Stimulated activated CD8-positive, alpha-beta memory T cell treated with anti-CD3 and anti-CD28 coated beads, Interleukin-4, amount 100 ng/mL, for 1 hour (primary cell): ENCODE measurements at places on chromosomes 7 and 10.

DNA sequence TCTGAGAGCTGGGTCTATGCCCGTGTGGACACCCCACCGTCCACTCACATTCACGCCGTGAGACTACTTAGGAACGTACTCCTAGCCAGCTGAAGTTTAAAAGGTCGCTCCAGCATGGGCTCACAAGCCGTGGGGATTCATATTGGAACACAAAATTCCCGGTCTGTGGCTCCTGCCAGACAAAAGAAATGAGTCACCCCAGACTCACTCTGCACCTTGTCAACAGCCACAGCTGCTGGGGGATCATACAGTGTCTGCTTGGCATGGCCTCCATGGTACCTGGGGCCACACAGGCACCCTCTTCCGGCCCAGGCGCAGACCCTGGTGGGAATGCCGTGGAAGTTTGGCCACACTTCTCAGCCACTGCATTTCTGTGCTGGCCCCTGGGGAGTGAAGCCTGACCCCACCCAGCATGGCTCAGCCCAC lies 228.4 kb downstream of the DNAJB6 start:
- no peak for DNase-seq

- DNase-seq = no peak
Observed at GRCh38 chr7:128164955-128165670, 76.0 kb upstream of the LEP start.

DNA sequence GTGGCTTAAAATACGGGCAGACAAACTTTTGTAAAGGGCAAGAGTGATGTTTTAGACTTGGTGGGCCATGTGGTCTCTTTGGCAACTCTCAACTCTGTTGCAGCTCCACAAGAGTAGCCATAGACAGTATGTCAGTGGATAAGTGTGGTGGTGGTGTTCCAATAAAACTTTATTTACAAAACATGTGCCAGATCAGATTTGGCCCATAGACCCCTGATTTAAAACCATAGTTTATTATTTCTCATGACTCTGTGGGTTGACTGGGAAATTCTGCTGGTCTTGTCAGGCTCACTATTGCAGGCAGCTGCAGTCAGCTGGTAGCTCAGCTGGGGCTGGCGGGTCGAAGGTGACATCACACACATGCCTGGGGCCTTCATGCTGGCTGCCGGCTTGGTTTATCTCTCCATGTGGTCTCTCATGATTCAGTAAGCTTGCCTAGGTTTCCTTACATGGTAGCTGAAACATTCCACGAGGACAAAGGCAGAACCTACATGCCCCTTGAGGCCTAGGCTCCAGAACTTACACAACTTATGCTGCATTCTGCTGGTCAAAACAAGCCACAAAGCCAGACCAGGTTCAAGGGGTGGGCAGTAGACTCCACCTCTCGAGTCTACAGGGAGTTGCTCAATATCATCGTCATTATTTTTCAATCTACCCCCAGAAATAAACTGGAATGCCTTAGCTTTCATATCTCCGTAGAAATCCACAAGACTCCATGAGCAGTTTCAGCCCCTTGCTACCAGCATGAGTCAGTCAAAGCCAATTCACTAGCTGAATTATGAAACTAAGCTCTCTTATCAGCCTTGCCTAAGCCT lies 245.7 kb downstream of the WDR11 start:
- no peak for DNase-seq

GRCh38 chr7:116570306-116570705 lies 45.5 kb downstream of the CAV1 start:
- no peak for DNase-seq

DNA sequence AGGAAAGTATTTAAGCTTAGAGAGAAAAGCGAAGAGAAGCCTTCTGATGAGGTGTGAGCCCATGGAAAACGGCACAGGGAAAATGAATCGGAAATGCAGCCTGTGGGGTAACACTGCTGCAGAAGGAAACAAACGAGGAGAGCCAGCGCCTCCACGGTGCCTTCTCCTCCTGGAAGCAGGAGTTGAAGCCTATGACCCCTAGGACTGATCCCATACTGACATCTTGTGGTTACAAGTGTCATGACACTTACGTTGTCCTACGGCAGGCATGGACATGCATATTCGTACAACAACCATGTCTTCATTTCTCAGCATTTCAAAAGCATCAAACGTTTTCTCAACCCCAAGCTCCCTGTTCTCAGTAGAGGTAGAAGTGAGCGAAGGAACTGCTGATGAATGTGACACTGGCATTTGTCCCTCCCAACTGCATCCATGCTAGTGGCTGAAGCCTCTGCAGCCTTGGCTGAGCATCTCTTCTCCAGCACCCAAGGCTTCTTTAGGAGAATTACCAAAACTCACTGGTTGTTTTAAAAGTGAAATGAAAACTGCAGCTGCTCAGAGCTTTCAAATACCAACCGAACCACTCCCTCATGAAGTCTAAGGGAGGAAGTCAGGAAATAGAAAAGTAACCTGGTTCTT lies 160.2 kb downstream of the JAZF1 start:
- DNase-seq = no peak

DNA sequence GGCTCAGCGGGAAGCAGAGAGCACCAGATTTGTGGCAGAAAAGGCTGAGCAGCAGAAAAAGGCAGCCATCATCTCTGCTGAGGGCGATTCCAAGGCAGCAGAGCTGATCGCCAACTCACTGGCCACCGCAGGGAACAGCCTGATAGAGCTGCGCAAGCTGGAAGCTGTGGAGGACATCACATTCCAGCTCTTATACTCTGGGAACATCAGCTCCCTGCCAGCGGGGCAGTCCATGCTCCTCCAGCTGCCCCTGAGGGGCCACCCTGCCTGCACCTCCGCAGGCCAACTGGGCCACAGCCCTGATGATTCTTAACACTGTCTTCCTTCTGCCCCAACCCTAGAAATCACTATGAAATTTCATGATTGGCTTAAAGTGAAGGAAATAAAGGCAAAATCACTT lies 18.6 kb downstream of the CWF19L1 start:
- DNase-seq = no peak

GRCh38 chr7:123769371-123769770 lies 20.6 kb upstream of the WASL start:
- DNase-seq = no peak

- no peak for DNase-seq
Observed at GRCh38 chr7:157423348-157423747, 86.5 kb downstream of the DNAJB6 start.

DNA sequence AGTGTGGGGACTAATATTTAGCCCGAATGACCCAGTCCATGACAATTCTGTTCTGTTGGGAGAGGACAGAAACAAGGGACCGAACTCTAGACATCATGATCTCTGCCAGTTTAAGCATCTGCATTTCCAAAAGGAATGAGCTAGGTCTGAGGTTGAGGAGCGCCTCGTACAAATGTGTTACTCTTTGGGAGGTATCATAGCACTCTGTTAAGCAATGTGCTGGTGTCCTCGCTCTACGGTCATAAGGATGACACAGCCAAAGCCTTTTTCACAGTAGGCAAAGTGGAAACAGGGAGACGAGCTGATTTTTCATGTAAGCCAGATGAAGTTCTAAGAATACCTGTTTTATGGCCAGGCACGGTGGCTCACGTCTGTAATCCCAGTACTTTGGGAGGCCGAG lies 15.4 kb upstream of the CCDC3 start:
- no peak for DNase-seq

GRCh38 chr10:90087197-90088023 lies 386.0 kb downstream of the KIF20B start:
- DNase-seq = no peak

DNA sequence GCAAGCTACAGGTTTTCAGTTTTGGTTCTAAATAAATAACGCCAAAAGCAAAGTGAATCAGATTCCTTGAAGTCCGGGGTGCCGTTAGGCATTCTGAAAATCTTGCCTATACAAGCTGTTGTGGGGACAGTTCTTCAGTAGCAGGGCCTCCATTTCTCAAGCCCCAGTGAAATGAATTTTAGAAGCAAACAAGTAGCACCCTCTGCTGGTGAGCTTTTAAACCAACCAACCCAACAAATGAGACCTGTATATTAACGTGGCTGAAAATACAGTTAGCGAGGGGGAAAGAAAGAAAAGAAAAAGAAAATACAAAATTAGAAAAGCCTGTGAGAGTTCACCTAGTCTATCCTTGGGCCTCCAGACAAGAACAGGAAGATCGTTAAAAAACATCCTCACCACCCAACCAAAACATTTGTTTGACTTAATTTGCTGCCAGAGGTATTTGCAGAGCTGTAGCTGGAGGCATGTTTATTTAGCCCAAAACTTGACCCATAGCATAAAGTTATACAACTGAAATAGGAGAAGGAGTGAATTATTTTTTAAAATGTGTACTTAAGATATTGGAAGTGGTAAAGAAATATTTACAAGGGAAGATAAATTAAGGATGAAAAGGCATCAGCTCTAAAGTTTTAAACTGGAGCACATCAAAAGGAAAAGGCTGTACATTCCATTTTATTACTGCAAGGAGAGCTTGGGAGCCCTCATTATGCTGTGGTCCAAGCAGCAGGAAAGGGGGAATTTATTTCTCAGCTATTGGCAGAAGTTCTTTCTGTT lies 98.9 kb downstream of the DYNC1I1 start:
- no peak for DNase-seq

DNA sequence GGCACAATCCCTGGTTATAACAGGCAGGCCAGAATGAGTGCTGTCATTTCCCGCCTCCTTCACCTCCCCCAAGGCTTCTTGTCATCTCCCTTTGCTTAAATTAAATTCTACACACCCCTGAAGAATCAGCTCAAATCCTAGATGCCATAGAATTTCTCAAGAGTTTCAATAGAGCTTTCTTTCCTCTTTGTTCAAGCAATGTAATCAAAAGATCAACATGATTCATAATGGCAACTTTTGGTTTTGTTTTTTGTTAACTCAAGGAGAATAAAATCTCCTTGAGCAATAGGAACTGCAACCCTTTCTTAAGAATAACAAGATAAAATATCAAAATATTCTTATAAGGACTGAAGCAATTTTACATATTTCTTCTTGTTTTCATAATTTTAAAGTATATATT lies 180.8 kb upstream of the CDK1 start:
- DNase-seq = no peak

- no peak for DNase-seq
Observed at GRCh38 chr7:3156508-3156907, 112.8 kb upstream of the CARD11 start.

DNA sequence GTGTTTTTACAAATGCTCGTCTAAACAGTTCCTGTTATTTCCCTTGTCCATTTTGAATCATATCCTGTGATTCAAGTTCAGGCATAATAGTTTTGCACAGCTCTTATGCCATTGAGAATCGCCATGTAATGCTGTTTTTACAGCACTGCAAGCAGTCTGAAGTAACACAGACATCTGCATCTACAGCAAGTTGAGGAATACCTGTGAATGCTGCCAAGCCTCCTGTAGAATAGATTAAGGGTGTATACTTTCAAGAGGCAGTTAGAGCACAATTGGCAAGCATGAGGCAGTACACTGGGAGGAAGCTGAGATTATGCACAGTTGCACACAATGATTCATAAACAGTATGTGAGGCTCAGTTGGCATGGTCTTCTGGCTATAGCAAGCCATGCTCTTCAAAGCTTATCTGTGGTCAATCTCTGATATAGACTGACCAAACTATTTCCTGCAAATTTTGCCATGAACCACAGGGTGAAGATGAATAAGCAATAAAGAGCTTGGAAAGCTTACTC lies 121.9 kb upstream of the AKR1E2 start:
- no peak for DNase-seq

GRCh38 chr7:27133409-27134231 lies 3.1 kb upstream of the HOXA4 start:
- DNase-seq = no peak

DNA sequence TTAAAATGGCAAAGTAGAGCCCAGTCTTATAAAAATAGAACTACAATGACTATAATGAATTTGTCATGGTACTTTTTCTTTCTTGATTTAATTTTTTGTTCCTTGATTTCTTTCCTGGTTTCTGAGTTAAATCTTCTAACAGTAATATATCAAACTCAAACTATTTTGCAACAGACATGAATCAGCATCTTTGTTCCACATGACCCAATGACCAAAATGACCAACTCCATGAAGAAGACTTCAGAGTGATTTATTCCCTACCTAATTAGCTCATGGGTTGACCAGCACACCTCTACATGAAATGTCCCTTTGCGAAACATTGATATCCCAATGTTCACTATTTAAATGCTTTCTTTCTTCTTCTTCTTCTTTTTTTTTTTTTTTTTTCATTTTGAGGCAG lies 30.9 kb downstream of the NMT2 start:
- DNase-seq = no peak

GRCh38 chr7:113812591-113813255 lies 106.1 kb downstream of the PPP1R3A start:
- no peak for DNase-seq

DNA sequence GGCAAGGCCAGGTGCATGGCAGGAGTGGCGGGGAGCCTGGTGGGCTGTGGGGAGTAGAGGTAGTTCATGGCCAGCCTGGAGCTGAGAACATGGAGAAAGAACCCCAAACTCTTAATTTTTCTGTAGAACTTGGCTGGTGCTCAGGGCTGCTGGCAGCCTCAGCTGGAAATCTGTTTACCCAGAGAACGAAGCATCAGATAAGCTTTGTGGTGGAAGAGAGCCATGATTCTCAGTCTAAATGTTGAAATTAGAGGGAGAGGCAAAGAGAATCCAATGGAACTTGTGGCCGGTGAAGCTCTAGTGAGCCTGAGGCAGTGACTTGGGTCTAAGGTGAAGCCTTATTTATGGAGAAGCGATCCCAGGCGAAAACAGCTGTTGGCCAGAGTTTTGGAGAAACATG lies 126.4 kb downstream of the CCDC3 start:
- no peak for DNase-seq

DNA sequence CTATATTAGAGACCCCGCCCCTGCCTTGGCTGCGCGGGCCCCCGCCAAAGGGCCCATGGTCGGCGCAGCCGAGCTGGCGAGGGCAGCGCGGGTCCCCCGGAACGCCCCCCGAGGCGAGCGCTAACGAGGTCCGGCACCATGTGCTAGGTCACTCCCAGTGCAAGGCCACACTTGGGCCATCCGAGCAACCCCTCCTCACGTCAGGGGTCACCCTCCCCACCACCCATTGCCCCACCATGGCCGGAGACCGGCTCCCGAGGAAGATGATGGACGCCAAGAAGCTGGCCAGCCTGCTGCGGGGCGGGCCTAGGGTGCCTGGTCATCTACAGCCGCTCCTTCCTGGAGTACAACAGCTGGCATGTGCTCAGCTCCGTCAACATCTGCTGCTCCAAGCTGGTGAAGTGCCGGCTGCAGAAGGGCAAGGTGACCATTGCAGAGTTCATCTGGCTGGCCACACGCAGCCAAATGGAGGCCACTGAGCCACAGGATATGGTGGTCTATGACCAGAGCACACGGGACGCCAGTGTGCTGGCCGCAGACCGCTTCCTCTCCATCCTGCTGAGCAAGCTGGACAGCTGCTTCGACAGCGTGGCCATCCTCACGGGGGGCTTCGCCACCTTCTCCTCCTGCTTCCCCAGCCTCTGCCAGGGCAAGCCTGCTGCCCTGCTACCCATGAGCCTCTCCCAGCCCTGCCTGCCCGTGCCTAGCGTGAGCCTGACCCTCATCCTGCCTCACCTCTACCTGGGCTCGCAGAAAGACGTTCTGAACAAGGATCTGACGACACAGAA lies 12.4 kb upstream of the SEC24C start:
- no peak for DNase-seq

- DNase-seq = no peak
Observed at GRCh38 chr10:124632064-124632531, 112.1 kb downstream of the FAM53B start.

GRCh38 chr10:132575320-132576201 lies 38.0 kb downstream of the INPP5A start:
- DNase-seq = no peak
